ENCODE measurements at places on chromosomes 2 and 18.
A peak's percentile ranks its signal among the peaks of the same experiment; 100 is the strongest.

GRCh38 chr2:233146194-233146593 lies 86.1 kb downstream of the INPP5D start:
- no peak for DNase-seq

DNA sequence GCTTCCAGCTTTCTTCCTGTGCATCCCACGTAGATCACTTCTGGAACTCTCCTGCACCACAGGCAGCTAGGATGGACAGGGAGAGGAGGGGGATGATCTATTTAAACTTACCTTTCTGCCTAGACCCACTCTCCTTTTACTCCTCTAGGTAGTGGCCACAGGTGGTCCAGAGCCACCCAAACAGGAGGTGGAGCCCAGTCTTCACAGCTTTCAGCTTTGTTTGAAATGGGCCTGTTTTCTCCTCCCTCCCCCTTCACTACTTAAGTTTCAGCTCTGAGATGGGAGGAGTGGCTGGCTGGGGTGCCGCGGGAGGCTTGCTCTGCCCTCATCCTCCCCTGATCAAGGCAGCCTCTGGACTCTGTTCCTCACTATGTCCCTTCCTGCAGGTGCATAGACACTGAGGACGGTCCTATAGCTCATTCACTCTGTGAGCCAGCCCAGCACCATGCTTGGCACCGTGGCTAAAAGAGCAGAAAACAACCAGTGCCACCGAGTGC lies 12.6 kb upstream of the CELF4 start:
- DNase-seq: no peak

- no peak for DNase-seq
Observed at GRCh38 chr2:75799859-75800258, 89.1 kb upstream of the GCFC2 start.

DNA sequence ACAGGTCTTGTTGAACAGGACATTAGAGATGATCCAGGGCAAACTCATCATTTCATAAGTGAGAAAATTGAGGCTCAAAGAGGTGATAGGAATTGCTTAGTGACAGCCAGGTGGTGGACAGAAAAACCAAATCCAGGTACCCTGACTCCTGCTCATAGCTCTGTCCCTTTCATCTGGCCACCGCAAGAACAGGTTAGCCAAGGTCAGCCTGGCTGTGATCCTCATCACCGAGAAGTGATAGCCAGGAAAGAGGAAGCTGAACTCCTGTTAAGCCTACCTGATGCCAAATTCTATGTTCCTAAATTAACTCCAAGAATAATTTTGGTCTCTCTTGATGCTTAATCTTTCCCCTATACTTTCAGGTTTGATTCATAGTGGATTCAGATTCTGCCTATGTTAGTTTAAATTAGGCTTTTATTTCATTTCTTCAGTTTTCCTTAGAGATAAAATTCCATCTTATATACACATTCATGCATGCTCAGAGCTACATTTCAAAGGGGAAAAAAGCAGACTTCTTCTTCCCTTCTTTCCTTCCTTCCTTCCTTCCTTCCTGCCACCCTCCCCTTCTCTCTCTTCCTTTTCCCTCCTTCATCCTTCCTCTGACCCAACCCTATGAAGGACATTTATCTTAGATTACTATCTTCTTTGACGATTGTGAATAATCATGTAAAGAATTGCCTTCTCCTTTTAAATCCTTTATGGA lies 17.3 kb upstream of the CRIM1 start:
- no peak for DNase-seq

DNA sequence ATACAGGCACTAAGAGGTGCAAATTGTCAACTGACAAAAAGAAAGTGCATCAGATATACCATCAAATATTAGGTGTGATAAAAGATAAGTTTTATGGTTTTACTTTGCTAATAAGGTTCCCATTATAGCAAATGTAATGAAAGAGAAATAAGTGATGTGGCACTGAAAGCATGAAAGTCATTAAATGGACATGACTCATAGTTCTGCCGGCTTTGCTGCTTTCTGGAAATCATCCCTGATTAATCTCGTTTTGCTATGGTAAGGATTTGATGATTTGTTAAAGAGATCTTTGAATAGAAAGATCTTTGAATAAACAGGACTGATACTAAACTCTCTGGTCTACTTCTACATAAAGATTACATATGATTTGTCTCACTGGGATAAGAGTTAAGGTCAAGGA lies 72.7 kb downstream of the CLIP4 start:
- no peak for DNase-seq

- no peak for DNase-seq
Observed at GRCh38 chr2:10119601-10120157, 2.9 kb upstream of the RRM2 start.

- no peak for DNase-seq
Observed at GRCh38 chr18:7307030-7307429, 76.1 kb downstream of the LRRC30 start.

GRCh38 chr2:170816504-170817092 lies at the start of gene GAD1:
Gene GAD1, plus strand, starts transcription at chr2:170816887. Its CDS starts 1,705 bp downstream, at chr2:170818592.
- peak; percentile 80 for DNase-seq

GRCh38 chr2:165401285-165401852 lies 68.1 kb upstream of the CSRNP3 start:
- no peak for DNase-seq

DNA sequence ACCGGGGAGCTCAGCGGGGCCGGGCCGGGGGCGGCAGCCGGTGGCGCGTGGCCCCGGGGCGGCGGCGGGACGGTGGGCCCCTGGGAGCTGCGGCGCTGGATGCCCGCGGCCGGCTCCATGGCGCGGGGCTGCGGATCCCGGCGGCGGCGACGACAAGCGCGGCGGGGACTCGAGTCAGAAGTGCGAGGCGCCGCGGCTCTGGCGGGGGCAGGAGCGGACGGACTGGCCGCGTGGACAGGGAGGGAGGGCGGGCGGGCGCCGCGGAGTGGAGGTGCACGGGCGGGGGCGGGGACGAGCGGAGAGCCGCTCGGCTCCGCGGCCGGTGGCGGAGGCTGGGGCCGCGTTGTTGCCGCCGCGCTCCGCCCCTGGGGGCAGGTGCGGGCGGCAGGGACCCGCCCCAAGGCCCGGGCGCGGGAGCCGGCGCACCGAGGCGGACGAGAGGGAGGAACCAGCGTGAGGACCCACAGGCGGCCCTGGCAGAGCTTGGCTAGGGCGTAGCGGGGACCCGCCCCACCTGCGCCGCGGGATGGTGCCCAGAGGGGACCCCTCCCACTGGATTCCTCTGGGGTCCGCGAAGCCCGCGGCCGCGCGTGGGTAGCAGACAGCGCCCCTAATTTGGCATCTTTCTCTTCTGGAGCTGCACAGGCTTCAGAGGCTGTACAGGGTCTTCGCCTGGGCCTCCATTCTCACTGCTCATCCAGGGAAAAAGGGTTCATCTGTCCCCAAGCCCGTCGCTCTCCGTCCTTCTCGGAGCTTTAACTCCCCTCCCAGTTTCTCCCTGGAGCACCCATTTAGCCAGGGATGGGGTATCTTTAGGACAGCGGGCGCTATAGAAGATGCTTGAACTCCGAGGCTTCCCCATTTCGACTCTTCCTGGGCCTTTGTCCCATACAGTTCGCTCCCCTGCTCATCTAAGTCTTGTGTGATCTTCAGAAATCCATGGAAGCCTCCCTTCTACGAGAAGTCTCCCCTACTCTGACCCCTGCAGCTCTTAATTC lies at the start of gene TMEM163:
TMEM163 (minus strand) TSS at position 184 of the 998 bp plus-strand sequence.
- DNase-seq: peak; percentile 38

GRCh38 chr2:203059567-203060240 lies 45.0 kb downstream of the NBEAL1 start:
- DNase-seq: no peak

All from stimulated activated CD8-positive, alpha-beta memory T cell treated with anti-CD3 and anti-CD28 coated beads, Interleukin-4, amount 100 ng/mL, for 48 hours (primary cell).